ENCODE measurements at places on chromosomes 6 and 20.
A peak's percentile ranks its signal among the peaks of the same experiment; 100 is the strongest.

GRCh38 chr6:84633771-84634170 lies 130.6 kb downstream of the TBX18 start:
- DNase-seq = no peak

- peak; percentile 8 for DNase-seq
Measured at GRCh38 chr20:23446505-23446904, 6.2 kb downstream of the CST11 start.

DNA sequence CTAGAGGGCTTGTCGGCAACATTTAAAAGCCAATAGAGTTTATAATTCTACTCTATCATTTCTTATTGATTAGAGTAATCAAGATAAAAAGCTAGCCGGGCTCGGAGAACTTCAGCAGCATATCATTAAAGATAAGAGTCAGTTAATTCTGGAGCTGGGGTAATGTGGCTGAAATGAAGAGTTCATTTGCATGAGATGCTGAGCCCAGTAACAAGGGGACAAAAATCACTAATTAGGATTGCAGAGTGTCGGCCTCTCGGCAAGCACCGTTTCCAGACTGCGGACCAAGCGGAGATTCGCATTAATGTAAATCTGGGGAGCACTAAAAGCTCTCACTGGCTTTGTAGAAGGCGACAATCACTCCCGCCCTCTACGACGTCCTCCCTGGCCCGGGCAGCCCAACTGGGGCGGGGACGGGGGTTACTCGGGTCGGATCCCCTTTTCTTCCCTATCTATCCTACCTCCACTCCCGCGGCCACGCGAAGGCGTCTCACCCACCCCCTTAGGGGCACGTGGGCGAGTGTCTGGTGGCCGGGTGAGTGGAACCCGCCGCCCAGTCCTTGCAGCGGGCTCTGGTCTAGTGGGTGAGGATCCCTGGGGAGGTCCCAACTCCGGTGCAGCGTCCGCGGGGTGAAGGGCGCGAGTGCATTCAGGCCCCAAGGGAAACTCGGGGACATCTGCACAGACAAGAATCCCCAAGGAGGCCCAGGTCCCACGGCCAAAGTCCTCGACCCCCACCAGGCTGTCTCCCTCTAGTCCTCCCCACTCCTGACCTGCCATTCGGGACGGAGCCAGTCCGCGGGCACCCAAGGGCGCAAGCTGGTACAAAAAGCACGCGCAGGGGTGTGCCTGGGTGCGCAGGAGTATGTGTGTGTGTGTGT lies 42.2 kb upstream of the OSTM1 start:
- no peak for DNase-seq

DNA sequence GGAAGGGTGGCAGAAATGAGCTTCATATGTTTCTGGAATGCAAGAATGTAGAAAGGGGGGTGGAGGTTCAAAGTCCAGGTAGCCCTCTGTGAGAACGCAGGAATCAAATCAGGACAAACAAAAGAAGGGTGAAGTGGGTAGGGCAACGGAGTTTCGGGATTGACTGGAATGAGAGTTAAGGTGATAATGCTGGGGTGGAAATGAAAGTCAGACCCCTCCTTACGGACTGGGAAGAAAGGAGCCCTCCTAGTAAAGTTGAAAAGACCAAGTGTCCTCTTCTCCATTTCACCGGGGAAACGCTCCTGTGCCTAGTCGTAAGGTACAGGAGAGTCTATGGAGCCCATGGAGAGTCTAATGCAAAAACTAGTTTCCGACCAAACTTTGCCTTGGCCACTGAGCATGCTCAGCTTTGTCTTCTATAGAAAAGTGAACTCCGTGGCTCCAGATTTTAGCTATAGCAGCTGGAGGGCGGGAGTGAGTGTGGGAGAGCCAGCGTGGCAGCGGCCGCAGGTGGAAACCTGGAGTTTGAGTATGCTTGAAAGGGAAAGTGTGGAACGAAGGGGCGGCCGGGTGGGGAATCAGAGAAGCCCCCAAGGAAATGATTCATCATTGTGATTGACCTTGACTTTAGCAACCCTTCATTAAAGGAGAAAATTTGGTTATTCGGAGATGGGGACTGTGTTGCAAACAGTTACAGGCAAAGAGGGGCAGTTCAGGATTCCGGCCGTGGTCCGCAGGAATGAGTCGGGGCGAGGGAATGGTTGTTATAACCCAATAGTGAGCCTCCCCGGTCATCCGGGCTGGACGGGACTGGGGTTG lies 1.3 kb upstream of the LRRC1 start:
- DNase-seq = no peak

DNA sequence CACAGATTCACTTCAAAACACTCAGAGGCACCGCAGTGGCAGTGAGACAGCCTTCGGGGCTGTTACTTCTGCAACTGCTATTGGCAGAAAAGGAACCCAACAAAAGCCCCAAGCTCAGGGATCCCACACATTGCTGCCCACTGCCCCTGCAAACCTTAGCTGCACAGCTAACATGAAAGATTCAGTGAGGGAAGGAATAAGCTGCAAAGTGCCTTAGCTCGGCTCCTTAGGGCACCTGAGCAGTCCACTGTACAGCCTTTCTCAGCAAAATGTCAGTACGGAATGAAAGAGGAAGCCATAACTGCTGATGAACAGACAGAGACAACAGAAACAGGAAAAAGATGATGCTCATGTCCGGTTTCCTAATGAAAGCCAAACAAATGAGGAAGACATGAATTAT lies 179.7 kb upstream of the SHLD1 start:
- no peak for DNase-seq

DNA sequence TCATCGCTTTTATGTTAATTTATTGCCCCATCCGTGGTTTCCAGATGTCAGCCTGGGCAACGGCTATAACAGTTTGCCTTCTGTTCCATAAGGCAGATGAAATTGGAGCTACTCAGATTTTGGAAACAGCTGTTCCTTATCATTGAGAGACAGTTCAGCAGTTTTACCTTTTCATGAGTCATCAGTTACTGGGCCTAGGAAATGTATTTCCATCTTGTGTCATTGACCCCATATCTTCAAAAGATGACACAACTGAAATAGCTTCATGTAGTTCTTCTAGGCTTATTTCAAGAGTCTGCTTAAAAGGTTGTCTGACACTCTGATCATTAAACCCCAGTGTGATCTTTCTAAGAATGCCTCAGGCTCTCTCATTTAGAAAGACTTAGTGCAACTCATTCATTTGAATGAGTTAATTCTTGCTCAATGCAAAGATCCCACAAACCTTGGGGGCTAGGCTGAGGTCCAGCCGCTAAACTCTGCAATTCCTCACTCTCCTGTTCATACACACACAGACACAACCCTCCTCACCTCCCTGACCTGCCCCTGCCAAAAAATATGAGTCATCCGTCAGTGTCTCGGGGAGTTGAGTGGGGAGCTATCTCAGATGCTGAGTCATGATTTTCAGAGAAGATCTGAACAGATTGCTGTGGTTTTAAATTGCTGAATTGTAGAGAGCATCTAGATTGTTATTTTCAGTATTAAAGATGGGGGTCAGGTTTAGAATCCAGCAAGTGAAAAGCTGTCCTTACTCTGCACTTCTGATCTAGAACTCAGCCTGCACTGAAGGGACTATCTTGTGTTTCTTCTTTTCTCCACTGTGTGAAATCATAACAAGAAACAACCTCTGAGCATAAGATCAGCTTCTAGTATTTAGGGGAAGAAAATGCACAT lies 61.8 kb downstream of the RPP40 start:
- peak; percentile 50 for DNase-seq

DNA sequence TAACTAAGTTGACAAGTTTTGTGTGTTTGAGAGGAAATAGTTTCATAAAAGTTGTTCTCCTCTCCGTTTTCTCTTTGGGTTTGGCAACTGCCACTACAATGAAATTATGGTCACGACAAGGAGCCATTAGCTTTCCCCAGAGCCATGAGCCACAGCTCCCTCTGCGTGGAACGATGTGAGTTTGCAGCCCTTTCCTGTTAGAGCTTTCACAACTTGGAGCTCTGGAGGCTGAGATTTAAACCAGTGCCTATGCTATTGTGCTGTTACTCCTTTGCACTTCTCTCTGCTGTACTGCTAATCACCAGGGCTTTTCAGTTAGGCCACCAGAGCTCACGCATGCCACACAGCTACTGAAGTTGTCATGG lies 29.3 kb upstream of the TXNDC5 start:
- DNase-seq = no peak

DNA sequence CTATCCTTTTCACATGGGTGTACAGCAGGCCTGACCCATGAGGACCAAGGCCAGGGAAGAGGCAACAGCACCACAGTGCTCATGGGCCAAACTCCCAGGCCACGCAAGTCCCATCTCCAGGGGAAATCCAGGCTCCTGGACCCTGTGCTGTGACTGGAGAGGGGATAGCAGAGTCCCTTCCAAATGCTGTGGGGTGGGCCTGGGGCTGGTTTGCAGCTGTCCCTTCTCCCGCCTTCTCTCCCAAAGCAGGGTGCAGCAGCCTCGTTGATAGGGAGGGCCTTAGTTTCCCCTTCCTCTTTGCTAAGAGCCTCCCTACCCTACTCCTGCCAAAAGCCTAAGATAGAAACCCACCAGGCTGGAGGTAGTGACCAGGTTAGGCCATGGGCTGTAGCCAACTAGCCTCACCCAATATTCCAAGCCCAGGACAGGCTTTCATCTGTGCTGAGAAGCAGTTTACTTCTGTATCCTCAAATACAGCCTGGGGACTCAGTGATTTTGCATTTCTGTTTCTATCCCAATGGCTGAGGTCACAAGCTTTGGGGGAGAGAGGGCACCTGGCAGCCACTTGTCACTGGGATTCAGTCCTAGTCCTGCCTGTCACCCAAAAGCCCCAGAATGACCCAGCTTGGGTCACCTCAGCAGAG lies 1.4 kb downstream of the CTSZ start:
- no peak for DNase-seq

GRCh38 chr6:46652603-46653438 lies at the start of the genes CYP39A1 and SLC25A27:
CYP39A1 (minus strand) TSS chr6:46652818; CDS start chr6:46652582, 236 bp downstream.
SLC25A27 (plus strand) TSS chr6:46652975; CDS start chr6:46653193, 218 bp downstream.
- peak; percentile 75 for DNase-seq

- no peak for DNase-seq
Measured at GRCh38 chr20:20530428-20531151, 162.7 kb downstream of the INSM1 start.

GRCh38 chr20:47544852-47545251 lies 43.2 kb downstream of the NCOA3 start:
- no peak for DNase-seq

DNA sequence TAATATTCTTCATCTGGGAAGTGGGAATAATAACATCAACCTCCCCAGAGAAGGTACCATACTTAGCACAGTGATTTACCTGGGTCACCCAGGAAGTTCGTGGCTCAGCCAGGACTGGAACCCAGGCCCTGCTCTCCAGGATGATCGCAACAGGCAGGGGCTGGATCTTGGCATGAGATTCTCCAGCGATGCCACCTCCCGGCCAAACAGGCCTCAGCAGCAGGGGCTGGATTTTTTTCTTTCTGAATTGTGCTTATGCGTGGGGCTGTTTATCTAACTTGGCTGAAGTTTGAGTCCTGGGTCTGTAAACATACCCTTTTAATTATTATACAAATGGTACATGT lies 129.5 kb upstream of the PTPN1 start:
- no peak for DNase-seq

DNA sequence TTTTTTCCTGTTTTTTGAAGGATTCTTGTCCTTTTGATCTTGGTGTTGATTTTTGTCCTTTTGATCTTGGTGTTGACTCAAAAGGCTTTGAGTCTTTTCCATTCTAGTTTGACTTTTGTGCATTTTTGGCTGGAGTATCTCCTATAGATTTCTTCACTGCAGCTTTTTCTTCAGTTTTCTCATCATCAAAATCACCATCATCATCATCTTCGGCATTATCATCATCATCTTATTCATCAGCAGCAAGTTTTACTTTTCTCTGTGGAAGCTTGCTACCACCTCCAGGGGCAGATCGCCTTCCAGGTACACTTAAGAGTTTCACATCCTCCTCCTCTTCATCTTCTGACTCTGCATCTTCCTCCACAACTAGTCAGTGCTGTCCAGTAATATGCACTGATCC lies 56.5 kb upstream of the MCHR2 start:
- no peak for DNase-seq

DNA sequence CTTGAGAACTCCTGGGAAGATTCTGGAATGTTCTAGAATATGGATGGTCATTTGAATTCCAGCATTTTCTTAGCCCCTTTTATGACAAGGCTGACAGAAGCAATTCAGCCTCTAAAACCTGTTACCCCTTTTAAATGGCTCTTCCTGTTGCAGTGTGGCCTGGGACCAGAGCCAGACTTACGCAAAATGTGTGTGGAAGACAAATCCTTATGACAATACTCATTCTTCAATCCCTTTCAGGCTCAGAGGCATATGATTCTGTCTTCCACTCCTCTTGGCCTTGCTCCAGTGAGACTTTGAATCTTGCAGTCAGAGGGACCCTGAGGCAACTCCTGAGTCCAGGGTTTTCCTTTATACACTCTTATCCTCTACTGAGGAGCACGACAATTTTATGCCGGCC lies 287.0 kb downstream of the CLIC5 start:
- no peak for DNase-seq

GRCh38 chr20:14219801-14220461 lies 117.5 kb downstream of the FLRT3 start:
- no peak for DNase-seq

DNA sequence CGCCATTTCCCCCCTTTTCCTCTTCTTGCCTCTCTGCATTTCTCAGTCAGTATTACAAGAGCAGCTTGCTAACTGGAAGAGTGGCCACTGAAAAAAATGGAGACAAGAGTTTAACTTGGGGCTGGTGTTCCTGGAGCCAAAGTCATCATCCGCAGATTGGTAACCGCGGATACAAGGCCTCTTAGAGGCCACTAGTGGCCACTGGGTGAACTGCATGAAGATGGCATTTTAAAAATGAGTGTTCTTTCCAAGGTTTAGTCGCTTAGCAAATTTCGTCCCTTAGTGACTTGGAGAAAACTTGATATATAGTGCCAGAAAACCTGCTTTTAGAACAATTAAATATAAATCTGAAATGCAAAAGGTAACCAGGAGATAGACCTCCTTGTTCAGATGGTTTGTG lies 4.8 kb downstream of the F13A1 start:
- no peak for DNase-seq

Data from stimulated activated CD4-positive, alpha-beta T cell treated with anti-CD3 and anti-CD28 coated beads, TNF-alpha, amount 100 ng/mL, for 48 hours (primary cell).